ENCODE measurements at places on chromosomes 1 and 21.

- DNase-seq = no peak
These were observed 4.3 kb downstream of the PTPN14 start for GRCh38 chr1:214546886-214547641.

GRCh38 chr1:185861630-185862029 is 127.4 kb downstream of the HMCN1 start:
- DNase-seq = no peak

GRCh38 chr1:167093846-167094516 is at the start of gene STYXL2:
Gene STYXL2, plus strand, starts transcription at chr1:167094075. Its CDS starts 775 bp downstream, at chr1:167094850.
- DNase-seq = no peak

DNA sequence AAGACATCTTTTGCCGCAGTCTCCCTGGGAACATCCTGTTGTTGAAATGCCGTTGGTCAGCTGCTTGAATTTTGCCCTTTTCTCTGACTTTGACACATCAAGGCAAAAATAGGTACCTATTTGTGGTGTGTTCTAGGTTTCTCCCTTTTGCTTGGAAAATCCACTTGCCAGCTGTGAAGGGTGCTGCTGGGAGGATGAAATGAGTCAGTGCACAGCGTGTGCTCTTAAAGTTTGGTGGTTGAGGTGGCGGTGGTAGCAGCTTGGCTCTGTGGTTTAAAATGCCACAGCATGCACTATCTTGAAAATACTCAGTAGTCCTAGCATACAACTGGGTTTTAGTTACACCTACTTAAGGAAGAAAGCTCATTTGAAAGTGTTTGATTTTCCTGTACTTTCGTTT is 183.8 kb downstream of the DHRS3 start:
- DNase-seq = no peak

DNA sequence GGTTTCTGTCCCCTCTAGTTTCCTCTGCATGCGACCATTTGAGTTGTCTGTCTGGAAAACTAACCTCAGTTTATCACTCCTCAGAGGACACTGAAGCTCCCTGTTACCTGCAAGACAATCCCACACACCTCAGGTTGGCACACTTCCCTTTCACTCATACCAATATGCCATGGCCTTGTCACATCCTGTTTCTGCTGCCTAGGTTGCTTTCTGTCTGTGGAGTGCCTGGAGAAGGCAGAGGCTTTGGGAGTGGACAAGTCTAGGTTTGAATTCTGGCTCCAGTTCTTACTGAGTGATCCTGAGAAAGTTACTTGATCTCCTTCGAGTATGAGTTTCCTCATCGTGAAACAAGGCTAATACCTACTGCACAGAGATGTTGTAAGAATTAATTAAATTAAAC is 171.5 kb upstream of the CACYBP start:
- DNase-seq = no peak

- DNase-seq = no peak
These were observed 54.6 kb upstream of the RWDD3 start for GRCh38 chr1:95179205-95179986.

- DNase-seq = no peak
These were observed 239.6 kb upstream of the BEND5 start for GRCh38 chr1:49016030-49016977.

GRCh38 chr1:46247436-46248121 is at the start of gene RAD54L:
Gene RAD54L, plus strand, starts transcription at chr1:46247763. Its CDS starts 643 bp downstream, at chr1:46248406.
- DNase-seq = peak; percentile 99

- no peak for DNase-seq
These were observed 3.9 kb downstream of the TACSTD2 start for GRCh38 chr1:58573138-58573537.

- DNase-seq = no peak
These were observed 178.3 kb upstream of the SYT6 start for GRCh38 chr1:114331936-114332335.

DNA sequence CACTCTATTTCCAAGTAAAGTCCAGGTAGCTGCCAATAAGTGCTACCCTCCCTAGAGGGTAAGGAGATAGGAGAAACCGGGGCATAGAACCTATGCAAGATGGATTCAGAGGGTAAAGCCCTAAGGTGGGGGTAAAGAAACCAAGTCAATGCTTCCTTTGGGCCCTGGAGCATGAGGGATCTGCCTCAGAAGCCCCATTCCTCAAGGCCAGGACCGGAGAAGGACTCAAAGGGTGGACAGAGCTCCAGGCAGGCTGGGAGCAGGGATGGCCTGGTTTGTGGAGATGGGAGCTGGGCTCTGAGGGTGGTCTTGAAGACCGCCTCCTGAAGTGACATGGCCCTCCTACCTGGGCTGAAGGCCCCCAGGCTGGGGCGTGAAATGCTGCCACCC is 3.9 kb downstream of the EPHA2 start:
- no peak for DNase-seq

DNA sequence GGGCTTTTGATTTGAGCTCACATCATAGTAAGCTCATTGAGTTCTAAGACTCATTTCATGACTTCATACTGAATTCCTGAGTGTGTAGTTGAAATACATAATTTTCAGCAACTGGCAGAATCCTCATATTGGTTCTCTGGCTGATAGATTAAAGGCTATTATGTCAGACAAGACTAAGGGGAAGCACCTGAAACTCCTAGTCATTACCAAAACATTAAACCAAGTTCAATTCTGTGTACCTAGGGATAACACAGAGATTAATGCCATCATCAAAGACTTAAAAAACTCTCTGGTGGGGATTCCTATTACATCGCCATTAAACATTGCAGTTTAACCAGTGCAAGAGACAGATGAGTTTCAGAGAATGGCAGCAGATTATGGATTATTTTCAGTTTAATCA is 339.1 kb downstream of the PTPRC start:
- DNase-seq = no peak

DNA sequence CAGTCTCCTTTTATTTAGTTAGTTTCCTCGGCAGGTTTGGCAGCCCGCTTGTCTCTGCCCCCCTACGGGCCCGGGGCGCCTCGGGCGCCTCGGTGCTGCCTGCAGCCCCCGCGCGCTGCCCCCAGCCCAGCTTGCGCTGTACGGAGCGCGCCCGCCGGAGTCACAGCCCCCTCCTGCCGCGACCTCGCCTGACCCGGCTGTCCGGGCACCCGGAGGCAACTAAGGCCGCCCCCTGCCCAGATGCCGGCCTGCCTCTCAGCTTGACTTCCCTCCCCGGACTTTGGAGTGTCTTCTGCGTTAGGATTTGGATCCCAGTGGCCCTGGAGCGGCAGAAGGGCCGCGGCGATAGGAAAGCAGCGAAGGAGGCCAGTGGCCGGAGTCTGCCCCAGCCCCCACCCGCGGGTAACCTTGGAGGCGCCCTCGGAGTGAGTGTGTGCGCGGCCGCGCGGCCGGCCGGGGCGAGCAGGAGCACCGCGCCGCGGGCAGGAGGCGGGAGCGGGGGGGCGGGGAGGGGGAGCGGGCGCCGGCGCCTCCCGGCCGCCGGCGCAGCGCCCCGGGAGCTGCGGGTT is 7.6 kb downstream of the CDKN2C start:
- DNase-seq = no peak

GRCh38 chr1:30668024-30668423 is 55.4 kb downstream of the MATN1 start:
- no peak for DNase-seq

DNA sequence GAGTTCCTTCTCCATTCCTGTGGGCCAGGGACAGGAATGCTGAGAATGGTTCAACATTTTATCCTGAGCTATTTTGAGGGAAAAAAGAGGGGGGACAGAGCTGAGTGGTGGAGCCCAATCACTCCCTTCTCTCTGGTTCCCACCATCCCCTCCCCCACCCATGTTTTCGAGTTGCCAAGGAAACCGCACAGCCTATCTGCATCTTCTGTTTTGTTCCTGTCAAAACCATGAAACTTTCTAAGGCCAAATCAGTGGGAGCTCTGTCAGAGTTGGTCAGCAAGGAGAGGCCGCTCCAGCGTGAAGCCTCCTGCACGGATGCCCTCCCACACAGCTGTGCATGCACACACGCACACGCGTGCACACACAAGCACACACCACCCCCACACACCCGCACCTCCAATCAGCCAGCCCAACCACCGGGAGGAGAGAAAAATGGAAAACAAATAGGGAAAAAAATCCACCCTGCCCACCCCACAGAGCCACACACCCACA is 54.5 kb upstream of the ATP2B4 start:
- DNase-seq = no peak

GRCh38 chr1:62282909-62283755 is 36.1 kb downstream of the KANK4 start:
- DNase-seq = no peak

DNA sequence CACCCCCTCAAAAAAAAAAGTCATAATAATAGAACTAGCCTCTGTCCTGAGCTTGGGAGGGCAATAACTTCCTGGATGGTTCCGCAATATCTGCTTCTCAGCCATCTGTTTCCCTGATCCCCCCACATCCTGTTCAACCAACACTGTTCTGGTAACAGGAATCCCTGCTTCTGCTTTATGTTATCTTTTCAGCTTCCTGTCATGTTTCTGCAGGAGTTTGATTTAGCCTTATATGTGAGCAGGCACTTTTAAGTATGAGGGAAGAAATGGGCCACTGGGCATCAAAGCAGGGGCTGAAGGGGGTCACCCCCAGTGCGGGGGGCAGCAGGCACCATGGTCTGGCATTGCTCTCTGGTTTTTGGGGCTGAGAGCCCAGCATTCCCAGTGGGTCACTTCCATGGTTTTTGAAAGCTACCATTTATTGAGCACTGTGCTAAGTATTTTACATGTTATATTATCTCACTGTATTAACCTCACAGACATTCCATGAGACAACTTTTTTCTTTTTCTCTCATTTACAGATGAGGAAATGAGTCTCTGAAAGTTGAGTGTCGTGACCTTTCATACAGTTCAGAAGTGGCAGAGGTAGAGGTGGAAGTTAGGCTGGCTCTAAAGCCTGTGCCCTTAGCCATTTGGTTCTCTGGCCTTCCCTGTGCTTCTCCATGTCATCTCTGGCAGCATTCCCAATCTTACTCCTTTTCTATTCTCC is 61.9 kb downstream of the DNTTIP2 start:
- no peak for DNase-seq

DNA sequence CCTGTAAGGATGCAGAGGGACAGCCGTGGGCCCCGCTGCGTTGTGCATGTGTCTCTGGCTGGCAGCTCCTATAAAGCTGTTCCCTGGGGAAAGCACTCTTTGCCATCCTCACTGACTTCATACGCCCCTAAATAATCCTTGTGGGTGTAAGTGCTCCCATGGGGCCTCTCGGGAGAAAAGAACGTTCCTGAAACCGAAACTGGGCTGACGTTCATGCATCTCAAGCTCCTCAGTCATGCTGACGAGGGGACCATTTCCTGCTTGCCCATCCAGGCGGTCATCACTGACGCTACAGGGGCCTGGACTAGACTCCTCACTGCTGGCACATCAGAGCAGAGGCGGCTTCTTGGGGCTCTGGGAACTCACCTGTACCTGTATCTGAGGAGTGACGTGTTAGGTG is 73.1 kb upstream of the USP24 start:
- DNase-seq = peak; percentile 51

DNA sequence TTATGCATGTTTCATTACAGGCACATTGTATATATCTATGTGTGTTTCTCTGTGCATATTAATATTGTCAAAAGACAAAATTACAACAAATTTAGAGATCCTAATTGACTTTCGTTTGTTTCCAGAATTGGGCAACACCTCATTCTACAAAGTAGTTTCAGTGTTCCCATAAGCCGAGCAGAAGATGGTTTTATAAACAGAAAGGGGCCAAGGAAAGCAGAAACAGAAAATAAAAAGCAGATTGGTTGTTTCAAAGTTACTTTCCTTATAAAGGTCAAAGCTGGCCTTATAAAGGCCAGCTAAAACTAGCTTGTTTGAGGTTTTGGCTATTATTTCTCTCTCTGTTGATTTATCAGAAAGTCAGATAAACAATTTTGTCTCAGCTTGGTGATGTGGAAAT is 116.2 kb upstream of the FGGY start:
- no peak for DNase-seq

DNA sequence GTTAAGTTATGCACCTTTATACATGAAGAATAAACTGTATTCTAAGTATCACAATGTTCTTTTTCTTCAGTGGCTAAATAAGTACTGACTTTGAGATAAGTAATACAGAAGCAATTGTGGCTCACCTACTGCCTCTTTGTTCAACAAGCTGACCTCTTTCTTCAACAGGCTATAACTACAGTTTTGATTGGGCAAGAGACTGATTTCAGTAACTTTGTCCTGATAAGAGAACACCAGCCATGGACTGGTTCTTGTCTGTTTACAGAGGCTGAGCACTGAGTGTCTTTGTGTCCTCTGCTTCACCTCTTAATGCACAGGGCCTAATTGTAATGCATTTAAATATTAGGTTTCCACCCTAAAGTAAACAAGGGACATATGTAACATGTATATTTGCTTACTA is 34.6 kb upstream of the PDE4B start:
- DNase-seq = no peak

DNA sequence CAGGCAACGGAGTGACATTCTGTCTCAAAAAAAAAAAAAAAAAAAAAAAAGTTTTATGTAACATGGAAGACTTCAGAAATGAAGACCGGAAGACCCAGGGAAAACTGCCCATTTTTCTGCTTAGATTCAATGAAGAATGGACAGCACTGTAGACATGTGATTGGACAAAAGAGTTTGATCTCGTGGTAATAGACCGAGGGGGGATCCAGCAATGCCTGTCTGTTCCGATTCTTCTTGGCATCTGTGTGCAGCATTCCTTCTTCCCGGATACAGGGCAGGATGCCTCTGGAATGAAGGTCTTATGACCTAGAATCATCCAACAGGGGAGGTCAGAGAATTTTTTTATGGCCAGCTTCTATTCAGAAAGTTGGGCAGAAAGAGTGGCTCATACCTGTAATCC is 5.6 kb upstream of the LYST start:
- no peak for DNase-seq

- no peak for DNase-seq
These were observed 77.5 kb upstream of the DNAJC6 start for GRCh38 chr1:65231718-65232330.

- no peak for DNase-seq
These were observed 319.1 kb upstream of the SGIP1 start for GRCh38 chr1:66214901-66215300.

DNA sequence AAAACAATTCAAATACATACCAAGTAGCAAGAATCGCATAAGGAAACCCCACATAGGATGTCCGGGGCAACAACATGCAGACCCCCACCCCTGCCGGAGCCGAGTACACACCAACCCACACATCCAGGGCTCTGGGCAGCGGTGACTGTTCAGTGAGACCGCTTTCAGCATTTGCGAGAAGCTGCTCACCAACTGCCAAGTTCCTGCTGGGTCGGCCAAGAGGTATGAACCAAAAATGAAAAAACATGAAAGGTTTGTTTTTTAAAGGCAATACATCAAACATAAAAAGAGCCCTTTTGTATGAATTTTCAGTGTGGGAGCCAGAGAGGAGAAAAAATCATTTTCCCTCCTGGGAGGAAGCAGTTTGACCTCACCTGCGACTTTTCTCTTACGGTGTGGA is 92.3 kb downstream of the SIM2 start:
- DNase-seq = no peak

- no peak for DNase-seq
These were observed 196.5 kb downstream of the TPR start for GRCh38 chr1:186178426-186179043.
